Left ventricle myocardium superior (tissue), 1 donor: ENCODE measurements at places on chromosomes 2 and 18. TPM values are rescaled to one million over a fixed set of nuclear protein-coding genes. Genes with fewer than 3 reads are reported as not detected.

Gene RAX
- total RNA-seq = not detected

Gene C2orf80
- not detected for total RNA-seq

Gene MALL
- 12.0 TPM for total RNA-seq

Gene ELOA2
- total RNA-seq = not detected

Gene FKBP1B
- 3.2 TPM for total RNA-seq

Gene RNF144A
- total RNA-seq = 15.6 TPM

Gene TMEM178A
- 3.2 TPM for total RNA-seq

Gene LINC00305
- not detected for total RNA-seq

Gene CPO
- total RNA-seq = 0.27 TPM

Gene IL1B
- 0.37 TPM for total RNA-seq

Gene ESCO1
- total RNA-seq = 10.1 TPM
